ENCODE measurements at places on chromosomes 2 and 18.

GRCh38 chr2:144237830-144238627, 281.9 kb downstream of the ZEB2 start:
- no peak for DNase-seq

- no peak for DNase-seq
Observed at GRCh38 chr2:173442542-173442941, 87.9 kb downstream of the CDCA7 start.

GRCh38 chr2:112662704-112663103, 17.0 kb downstream of the SLC20A1 start:
- DNase-seq: no peak

DNA sequence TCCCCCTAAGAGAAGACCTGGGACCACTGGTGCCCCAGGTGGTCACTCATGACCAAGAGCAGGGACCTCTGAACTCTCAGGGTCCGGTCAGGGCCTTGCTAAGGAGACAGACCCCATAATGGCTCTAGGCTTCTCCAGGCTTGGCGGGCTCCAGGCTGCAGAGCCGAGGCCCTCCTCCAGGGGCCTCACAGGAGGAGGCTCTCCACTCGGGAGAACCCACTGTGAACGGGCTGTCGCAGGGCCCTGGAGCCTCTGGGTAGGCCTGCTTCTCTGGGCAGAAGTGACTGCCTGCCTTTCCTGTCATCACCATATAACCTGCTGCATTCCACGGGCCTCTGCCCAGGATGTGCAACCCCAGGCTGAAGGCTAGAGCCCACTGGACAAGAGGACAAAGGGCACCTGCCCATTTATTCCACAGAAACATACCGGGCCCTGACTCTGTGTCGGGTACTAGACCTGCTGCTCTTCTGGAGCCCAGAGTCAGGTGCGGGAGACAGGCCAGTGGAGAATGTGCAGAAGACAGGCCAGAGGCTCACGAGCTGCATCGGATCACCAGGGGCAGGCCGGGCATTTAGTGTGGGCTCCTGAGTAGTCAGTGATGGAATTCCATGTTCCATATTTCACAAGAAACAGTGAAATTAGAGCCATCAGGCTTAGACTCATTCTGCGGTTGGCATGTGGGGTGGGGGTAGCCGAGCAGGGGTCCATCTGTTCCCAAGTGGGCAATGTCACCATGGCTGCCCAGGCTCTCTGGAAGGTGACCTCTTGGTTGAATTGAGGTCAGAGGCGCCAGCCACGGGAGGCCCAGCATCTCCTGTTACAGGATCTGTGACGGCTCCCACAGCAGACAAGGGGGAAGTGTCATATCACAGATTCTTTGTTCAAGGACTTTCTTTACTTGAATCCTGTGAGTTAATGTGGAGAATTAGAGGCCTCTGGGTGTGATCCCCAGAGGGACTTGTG, 220.8 kb downstream of the SH3RF3 start:
- no peak for DNase-seq

GRCh38 chr2:1866402-1867111, 122.2 kb upstream of the PXDN start:
- DNase-seq: no peak

DNA sequence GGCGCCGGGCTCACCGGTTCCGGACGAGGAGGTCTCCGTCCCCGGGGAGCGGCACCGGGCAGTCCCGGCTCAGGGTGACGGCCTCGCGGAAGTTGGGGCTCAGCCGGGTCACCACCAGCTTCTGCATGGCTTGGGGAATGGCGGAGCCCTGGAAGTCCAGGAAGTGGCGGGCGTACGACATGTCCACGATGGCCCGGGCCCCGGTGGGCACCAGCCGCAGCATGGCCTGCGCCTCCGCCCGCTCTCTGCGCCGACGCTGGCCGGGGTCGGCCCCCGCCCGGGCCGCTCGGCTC, 157 bp downstream of the PTGR3 start:
- no peak for DNase-seq

- DNase-seq: no peak
Observed at GRCh38 chr2:208990716-208991115, 433.1 kb upstream of the MAP2 start.

- DNase-seq: no peak
Observed at GRCh38 chr2:175220075-175220474, 38.6 kb upstream of the ATP5MC3 start.

GRCh38 chr2:27378809-27379290, 1.7 kb downstream of the ZNF513 start:
- no peak for DNase-seq

GRCh38 chr2:109324861-109325260, 195.9 kb downstream of the SH3RF3 start:
- no peak for DNase-seq

- no peak for DNase-seq
Observed at GRCh38 chr2:238107525-238108422, 7.6 kb downstream of the ESPNL start.

DNA sequence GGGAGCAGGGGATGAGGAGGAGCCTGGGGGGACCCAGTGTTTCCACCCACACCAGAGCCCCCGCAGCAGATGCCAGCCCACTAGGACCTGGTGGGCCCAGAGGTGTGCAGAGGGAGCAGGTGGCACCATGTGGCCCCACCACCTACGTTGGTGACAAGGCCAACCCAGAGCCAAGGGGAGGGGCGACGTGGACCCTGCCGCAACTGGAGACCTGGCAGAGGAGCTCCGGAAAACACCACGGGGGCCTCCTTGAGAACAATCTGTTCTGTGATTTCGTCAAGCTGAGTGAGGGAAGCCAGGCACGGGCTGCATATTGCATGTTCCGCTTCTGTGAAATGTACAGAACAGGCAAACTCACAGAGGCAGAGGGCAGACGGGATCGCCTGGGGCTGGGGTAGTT, 49.1 kb upstream of the GPC1 start:
- no peak for DNase-seq

DNA sequence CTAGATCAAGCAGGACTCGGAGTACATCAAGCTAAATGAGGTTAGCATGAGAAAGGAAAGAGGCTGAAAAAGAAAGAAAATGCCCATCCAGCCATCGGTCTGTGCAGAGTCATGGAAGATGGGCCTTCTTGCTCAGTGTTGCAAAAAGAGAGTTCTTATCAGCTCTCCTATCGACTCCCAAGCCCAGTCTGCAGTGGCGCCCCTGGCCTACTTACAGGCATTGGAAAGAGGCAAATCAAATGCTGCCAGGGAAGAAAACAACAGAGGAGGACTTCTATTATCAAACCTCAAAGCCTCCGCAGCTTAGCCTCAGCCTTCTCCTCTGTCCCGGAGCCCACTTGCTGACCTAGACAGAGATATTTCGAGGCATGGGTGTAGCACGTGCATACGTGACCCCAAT, 66.0 kb downstream of the CDH2 start:
- DNase-seq: no peak

- DNase-seq: peak; percentile 41
Observed at GRCh38 chr2:96225016-96225533, 16.4 kb upstream of the STARD7 start.

DNA sequence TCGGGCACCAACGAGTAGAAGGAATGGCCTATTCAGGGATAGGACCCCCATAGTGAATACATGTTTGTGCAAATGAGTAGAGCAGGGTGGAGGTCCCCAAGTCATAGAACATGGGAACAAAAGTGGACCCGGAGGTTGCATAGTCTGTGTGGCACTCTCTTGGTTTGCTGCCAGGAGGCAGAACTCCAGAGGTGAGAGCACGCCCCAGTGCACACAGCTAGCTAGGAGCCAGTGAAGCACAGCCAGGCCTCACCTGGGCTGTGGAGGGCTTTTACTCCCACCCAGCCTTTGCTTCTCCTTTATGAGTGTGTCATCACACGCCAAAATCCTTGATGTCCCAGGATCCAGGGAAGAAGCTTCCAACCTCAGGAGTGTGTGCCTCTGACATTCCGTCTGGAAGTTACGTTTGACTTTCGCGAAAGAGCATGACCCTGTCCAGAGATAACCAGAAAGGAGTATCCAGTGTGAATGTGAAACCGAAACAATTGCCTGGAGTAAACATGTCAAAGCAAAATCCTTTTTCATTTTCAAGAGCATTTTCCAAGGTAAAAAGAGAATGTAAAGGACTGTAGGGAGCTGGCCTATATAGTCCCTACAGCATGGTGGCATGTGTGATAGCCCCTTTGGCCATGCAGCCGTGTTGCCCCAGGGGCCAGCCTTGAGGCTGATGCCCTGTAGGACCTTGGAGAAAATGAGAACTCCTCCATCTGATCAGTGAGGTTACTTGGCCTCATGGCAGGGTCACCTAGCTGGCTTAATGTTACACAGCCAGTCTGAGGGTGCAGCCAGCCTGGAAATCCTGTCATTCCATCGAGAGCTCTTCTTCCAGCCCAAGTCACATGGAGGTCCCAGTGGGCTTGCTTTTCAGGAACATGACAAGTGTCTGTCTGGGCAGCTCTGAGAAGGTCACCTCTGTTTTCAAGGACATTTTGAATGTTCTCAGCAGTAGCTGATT, 8.8 kb downstream of the TRIB2 start:
- no peak for DNase-seq

GRCh38 chr2:230614040-230614439, 98.6 kb upstream of the CAB39 start:
- no peak for DNase-seq

DNA sequence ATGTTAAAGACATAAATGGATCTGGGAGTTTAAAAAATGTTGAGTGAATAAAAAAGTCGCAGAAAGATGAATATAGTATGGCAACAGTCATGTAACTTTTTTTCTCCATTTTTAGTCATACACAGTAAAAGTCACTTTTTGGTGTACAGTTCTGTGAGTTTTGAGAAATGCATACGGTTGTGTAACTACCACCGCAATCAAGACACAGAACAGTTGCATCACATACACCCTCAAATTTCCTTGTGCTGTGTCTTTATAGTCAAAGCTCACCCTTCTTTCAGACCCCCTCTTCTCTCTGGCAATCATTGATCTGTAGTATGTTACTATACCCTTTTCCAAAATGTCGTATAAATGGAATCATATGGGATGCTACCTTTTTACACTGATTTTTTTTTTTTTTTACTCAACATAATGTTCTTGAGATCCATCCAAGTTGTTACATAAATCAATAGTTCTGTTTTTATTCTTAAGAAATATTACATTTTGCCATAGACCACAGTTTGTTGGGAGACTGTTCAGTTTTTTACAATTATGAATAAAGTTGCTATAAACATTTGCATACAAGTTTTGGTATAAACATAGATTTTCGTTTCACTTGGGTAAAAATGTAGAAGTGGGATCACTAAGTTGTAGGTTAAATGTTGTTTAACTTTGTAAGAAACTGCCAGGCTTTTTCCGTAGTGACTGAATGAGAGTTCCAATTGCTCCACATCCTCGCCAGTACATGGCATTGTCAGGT, 35.4 kb upstream of the AGFG1 start:
- no peak for DNase-seq

DNA sequence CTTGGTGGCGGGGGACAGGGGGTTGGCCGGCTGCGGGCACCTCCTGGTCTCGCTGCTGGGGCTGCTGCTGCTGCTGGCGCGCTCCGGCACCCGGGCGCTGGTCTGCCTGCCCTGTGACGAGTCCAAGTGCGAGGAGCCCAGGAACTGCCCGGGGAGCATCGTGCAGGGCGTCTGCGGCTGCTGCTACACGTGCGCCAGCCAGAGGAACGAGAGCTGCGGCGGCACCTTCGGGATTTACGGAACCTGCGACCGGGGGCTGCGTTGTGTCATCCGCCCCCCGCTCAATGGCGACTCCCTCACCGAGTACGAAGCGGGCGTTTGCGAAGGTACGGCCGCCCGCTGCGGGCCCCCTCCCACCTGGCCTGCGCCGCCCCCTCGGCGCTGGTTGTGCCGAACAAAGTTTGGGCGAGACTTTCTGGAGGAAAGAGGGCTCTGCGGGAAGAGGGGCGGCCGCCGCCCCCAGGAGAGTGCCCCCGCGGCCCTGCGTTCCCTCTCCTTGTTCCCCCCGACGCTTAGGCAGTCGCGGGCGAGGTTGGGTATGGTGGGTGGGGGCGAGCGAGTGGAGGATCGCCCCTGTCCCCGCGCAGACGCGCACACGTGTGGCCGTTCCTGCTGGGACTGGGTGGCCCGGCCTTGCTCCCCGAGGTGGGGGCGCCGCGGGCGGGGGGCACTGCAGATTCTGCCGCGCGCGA, 866 bp downstream of the CRIM1 start:
- no peak for DNase-seq
